ENCODE measurements at places on chromosomes 12 and 14.
A peak's percentile ranks its signal among the peaks of the same experiment; 100 is the strongest.

DNA sequence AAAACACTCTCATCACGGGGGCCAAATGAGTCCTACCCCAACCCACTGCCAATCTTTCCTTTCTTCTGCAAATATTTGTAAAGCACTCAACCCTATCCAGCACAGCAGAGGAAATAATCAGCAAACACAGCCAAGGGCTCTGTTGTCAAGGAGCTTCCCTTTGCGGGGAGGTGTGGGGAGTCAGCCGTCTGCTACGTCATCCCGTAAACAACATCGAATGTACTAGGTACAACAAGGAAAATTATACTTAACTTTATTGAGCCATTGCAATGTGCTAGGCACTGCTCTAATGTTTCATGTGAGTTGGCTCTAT is 22.8 kb downstream of the TMEM63C start:
- DNase-seq: no peak

- DNase-seq: no peak
These were observed 93.6 kb downstream of the TTC7B start for GRCh38 chr14:90722590-90722989.

DNA sequence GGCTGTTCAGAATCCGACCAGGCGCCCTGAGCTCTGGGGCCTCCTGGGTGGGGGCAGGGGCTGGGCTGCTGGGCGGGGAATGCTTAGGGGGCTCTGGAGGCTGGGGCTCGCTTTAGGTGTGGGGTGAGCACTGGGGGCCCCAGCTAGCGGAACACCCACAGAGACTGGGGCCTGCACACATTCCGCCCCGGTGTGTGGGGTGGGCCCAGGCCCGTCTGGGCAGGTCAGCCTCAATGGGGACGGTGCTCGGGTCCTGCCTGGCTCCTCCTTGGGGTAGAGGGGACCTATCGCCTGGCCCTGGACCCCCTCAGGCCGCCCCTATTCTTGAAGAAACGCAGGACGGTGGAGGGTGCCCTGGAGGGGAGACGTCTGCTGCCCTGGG is 364.8 kb downstream of the TMEM121 start:
- no peak for DNase-seq

GRCh38 chr12:10554756-10555481 is 49.2 kb downstream of the EIF2S3B start:
- DNase-seq: no peak

DNA sequence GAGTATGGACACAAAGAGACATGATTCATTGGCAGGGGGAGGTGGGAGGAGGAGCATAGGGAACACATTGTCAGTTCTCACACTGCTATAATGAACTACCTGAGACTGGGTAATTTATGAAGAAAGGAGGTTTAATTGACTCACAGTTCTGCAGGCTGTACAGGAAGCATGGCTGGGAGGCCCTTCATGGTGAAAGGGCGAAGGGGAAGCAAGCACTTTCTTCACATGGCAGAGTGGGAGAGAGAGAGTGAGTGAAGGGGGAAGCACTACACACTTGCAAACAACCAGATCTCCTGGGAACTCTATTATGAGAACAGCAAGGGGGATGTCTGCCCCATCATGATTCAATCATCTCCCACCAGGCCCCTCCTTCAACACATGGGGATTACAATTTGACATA is 391.8 kb downstream of the BMP4 start:
- no peak for DNase-seq

DNA sequence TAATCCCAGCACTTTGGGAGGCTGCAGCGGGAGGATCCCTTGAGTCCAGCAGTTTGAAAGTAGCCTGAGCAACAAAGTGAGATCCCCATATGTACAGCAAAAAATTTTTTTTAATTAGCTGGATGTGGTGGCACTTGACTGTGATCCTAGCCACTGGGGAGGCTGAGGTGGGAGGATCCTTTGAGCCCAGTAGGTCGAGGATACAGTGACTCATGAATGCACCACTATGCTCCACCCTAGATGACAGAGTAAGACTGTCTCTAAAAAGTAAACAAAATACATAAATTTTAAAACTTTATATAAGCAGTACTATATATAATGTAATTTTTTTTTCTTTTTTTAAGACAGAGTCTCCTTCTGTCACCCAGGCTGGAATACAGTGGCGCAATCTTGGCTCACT is 115.4 kb downstream of the ESR2 start:
- peak; percentile 25 for DNase-seq

DNA sequence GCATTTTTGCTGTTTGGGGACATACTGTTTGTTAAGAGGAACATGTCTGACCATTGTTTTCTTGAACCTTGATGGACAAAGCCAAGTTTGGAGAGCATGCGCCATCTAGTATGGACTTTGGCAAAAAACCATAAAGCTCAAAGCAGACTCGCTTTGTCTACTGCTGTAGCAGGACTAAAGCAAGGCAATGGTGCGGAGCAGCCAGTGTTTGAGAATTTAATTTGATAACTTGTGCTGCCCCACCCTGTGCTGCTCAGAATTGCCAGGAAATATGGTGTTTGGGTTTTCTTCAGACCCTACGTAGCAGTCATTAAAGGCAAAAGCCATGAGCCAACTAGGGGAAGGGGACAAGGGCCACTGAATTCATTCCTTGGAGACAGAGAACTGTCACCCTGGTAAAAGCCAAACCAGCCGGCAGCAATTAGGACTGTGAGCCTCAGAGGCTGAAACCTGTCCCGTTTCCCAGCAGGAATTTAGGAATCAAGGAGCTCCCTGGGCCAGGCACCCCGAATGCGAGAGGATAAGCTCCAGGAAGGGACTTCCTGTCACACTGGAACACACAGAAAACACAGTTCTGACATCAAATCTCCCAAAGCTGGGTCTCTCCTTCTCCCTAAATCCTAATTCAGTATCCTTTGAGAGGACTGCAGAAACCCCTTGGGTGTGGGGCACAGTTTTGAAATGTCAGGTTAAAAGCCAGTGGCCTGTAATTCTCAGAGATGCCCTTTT is 1.1 kb downstream of the AVIL start:
- DNase-seq: no peak

GRCh38 chr14:100580316-100581227 is 6.6 kb downstream of the BEGAIN start:
- no peak for DNase-seq

DNA sequence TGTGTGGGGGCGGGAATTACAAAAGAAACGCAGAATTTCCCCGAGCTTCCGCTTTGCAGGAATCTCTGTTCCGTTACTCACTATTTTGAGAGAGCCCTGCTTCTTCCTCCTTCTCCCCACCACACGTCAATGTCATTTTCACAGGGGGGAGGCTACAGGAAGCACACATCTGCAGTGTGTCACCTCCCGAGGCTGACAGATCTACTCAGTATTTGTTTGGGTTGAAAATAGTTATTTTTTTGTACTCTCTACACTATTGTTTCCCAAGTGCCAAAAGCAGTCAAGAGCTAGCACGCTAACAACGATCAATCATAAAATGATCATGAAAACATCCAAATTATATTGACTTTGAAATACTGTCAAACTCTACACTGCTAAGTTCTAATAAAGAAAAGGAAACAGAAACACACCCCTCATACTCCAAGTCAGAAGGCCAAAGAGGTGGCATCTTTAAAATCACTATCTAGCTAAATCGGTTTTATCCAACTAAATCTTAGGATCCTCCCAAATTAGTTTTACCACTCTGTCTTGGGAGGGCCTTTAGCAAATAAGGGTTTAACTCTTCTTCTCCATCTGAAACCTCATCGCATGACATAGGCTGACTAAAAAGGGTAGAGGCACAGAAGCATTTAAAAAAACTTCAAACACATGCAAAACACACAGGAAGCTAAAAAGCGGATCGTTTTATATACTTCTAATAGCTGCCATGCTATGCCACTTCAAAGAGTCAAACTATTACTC is 51.8 kb downstream of the FOXN3 start:
- DNase-seq: no peak

All from hematopoietic multipotent progenitor cell treated with erythropoietin and hydrocortisone succinate and interleukin-3 and kit ligand, for 17 days (in vitro differentiated cells).